ENCODE measurements at places on chromosomes 2 and 18.

GRCh38 chr2:232889876-232890401, 19.9 kb downstream of the SNORC start:
- no peak for DNase-seq
- no peaks in the 10 kb centered on the region for H3K36me3 ChIP-seq
- H3K27me3 ChIP-seq = peaks cover 47% of the 10 kb centered on the region
- H3K4me1 ChIP-seq = peaks cover 10% of the 10 kb centered on the region
- no peak overlapping the region for H3K27ac ChIP-seq

DNA sequence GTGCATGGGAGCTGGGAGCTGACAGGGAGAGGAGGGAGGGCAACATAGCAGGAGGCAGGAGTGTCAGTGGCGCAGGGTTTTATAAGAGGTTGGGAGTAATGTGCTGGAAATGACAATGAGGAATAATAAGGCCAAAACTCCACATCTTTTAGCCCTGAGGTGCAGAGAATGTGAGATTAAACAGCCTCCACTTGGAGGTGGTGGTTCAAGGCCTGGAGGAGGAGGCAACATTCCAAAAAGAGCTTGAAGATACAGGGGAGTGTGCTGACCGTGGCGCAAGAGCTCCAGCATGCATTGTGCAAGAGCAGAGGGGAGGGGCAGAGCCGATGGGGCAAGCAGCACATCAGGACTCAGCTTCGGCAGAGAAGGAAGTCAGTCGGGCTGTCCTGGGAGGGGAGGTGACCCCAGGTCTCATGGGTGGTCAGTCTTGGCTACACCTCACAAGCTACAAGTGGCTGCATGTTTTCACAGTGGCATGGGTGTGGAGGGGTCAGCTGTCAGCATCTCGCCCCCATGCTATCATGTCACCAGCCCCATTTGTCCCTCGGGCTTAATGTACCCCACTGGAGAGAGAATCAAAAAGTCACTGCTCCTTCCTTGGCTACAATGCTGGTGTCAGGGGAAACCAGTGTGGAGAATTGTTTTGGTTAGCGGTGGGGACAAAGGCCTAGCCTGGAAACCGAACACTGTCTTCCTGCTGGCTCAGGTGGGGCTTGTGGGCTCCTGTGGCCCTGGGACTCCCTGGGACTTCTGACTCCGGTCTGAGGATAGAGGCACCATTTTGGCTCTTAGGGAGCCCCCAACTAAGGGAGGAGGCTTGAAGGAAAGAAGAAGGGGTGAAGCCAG, 208.0 kb downstream of the ZFP36L2 start:
- H3K36me3 ChIP-seq = peaks cover 8% of the 10 kb centered on the region
- no peak overlapping the region for H3K4me3 ChIP-seq
- no peak for DNase-seq
- H3K27me3 ChIP-seq = peaks cover 15% of the 10 kb centered on the region
- H3K27ac ChIP-seq = no peak overlapping the region

- no peaks in the 10 kb centered on the region for H3K4me1 ChIP-seq
- no peak for DNase-seq
- H3K27me3 ChIP-seq = peaks cover 39% of the 10 kb centered on the region
Measured at GRCh38 chr2:33072614-33073013, 125.9 kb downstream of the LTBP1 start.

GRCh38 chr2:134141598-134142340, 112.1 kb upstream of the MGAT5 start:
- peaks cover 9% of the 10 kb centered on the region for H3K36me3 ChIP-seq
- H3K4me3 ChIP-seq = peak overlapping the region; percentile 46
- no peak for DNase-seq
- peak overlapping the region; percentile 98 for H3K27ac ChIP-seq

- H3K4me3 ChIP-seq = peak overlapping the region; percentile 90
- no peaks in the 10 kb centered on the region for H3K27me3 ChIP-seq
- H3K4me1 ChIP-seq = peaks cover 34% of the 10 kb centered on the region
- H3K27ac ChIP-seq = peak overlapping the region; percentile 91
- no peak for DNase-seq
Measured at GRCh38 chr18:23585007-23585871, 1.1 kb downstream of the NPC1 start.

- no peak for DNase-seq
- no peak overlapping the region for H3K4me3 ChIP-seq
- peaks cover 4% of the 10 kb centered on the region for H3K4me1 ChIP-seq
- H3K27ac ChIP-seq = no peak overlapping the region
- H3K36me3 ChIP-seq = peaks cover 3% of the 10 kb centered on the region
- H3K27me3 ChIP-seq = no peaks in the 10 kb centered on the region
Measured at GRCh38 chr2:127719301-127720218, 18.3 kb downstream of the SFT2D3 start.

GRCh38 chr2:45812011-45812500, 160.6 kb downstream of the PRKCE start:
- H3K4me1 ChIP-seq = peaks cover 3% of the 10 kb centered on the region
- no peak overlapping the region for H3K4me3 ChIP-seq
- H3K36me3 ChIP-seq = peaks cover 3% of the 10 kb centered on the region
- H3K27ac ChIP-seq = no peak overlapping the region

GRCh38 chr2:163887182-163887581, 151.4 kb upstream of the FIGN start:
- H3K36me3 ChIP-seq = no peaks in the 10 kb centered on the region
- no peak overlapping the region for H3K4me3 ChIP-seq
- H3K27me3 ChIP-seq = no peaks in the 10 kb centered on the region
- no peaks in the 10 kb centered on the region for H3K4me1 ChIP-seq

GRCh38 chr18:70290482-70291294, 1.8 kb downstream of the SOCS6 start:
- DNase-seq = no peak
- peak overlapping the region; percentile 87 for H3K4me3 ChIP-seq
- peaks cover 57% of the 10 kb centered on the region for H3K27me3 ChIP-seq
- no peaks in the 10 kb centered on the region for H3K36me3 ChIP-seq

- peaks cover 9% of the 10 kb centered on the region for H3K4me1 ChIP-seq
- peaks cover 18% of the 10 kb centered on the region for H3K27me3 ChIP-seq
- no peak overlapping the region for H3K4me3 ChIP-seq
- DNase-seq = no peak
- peaks cover 2% of the 10 kb centered on the region for H3K36me3 ChIP-seq
Measured at GRCh38 chr2:61789807-61790602, 63.9 kb downstream of the FAM161A start.

DNA sequence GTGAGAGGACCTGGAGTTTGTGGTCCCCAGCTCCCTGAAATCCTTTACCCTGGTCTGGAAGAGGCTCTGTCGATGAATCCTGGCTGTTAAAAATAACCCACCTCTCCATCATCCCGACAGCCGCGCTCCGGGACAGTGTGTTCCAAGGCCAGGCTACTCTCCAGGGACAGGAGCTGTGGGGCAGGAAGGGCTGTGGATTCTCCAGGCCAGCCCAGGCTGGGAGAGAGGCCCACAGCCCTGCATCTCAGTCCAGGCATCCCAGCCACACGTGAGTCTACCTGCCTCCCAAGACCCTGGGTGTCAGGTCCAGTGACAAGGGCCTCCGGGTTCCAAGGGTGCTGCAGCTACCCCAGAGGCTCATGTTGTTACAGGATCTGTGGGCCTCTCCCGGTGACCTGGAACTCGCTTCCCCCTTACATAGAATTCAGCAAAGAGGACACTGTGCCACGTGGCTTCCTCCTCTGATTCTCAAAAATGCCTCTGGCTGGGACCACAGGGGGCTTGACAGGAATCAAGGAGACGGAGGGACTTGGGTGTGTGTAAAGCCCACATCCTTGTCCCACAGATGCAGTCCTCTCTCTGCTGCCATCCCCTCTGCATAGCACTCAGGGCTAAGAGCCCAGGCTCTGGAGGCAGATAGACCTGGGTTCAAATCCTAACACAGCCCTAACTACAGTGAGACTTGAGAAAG, 17.3 kb downstream of the ADRA2B start:
- no peak for DNase-seq
- no peak overlapping the region for H3K4me3 ChIP-seq
- peaks cover 7% of the 10 kb centered on the region for H3K27me3 ChIP-seq
- H3K27ac ChIP-seq = no peak overlapping the region

DNA sequence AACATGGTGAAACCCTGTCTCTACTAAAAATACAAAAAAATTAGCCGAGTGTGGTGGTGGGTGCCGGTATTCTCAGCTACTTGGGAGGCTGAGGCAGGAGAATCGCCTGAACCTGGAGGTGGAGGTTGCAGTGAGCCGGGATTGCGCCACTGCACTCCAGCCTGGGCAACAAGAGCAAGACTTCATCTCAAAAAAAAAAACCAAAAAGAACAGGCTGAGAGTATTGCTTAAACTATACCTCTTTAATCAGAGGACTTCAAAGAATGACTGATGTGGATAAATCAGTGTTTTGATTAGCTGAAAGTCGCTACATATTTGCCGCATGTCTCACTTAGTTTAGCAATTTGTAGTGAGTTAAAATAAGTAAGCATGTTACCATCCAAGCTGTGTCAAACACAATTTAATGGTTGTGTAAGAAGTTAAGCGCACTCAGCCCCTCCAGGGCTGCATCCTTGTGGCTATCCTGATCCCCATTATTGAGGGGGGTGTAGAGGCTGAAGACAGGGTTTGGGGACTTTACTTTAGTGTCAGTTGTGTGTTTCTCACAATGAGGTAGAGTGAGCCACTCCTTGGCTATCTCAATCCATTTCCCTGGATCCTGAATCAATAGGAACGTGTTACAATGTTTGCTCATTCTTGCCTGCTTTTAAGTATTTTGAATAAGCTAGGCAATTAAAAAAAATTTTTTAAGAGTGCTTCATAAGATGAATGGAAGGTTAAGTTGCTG, 11.0 kb upstream of the FARP2 start:
- H3K27ac ChIP-seq = no peak overlapping the region
- H3K4me3 ChIP-seq = no peak overlapping the region
- H3K27me3 ChIP-seq = no peaks in the 10 kb centered on the region
- DNase-seq = no peak

- no peak overlapping the region for H3K27ac ChIP-seq
- H3K27me3 ChIP-seq = peaks cover 13% of the 10 kb centered on the region
Measured at GRCh38 chr2:177165061-177165583, 47.5 kb upstream of the HNRNPA3 start.

All from T-helper 17 cell (primary cell).